ENCODE measurements at places on chromosomes 16 and 17.
A peak's percentile ranks its signal among the peaks of the same experiment; 100 is the strongest.

- no peak for DNase-seq
- H3K4me1 ChIP-seq, result peaks cover 3% of the 10 kb centered on the region
- no peaks in the 10 kb centered on the region for H3K36me3 ChIP-seq
Observed at GRCh38 chr16:73037331-73037745, 10.6 kb downstream of the ZFHX3 start.

- H3K4me1 ChIP-seq, result peaks cover 81% of the 10 kb centered on the region
- H3K36me3 ChIP-seq, result peaks cover 68% of the 10 kb centered on the region
- H3K4me3 ChIP-seq, result peak overlapping the region; percentile 99
Observed at GRCh38 chr17:64496348-64496785, 487 bp downstream of the POLG2 start.

GRCh38 chr17:32805029-32805976 is 71.6 kb downstream of the MYO1D start:
- no peaks in the 10 kb centered on the region for H3K36me3 ChIP-seq
- no peaks in the 10 kb centered on the region for H3K27me3 ChIP-seq
- H3K27ac ChIP-seq, result no peak overlapping the region
- no peak overlapping the region for H3K4me3 ChIP-seq
- peaks cover 16% of the 10 kb centered on the region for H3K4me1 ChIP-seq

GRCh38 chr17:66533572-66533971 is 231.2 kb downstream of the PRKCA start:
- no peak overlapping the region for H3K4me3 ChIP-seq
- peaks cover 30% of the 10 kb centered on the region for H3K4me1 ChIP-seq
- H3K27me3 ChIP-seq, result no peaks in the 10 kb centered on the region
- no peak overlapping the region for H3K27ac ChIP-seq
- no peak for DNase-seq

GRCh38 chr17:75502072-75502720 is 13.1 kb downstream of the CASKIN2 start:
- H3K36me3 ChIP-seq, result peaks cover 5% of the 10 kb centered on the region
- no peak overlapping the region for H3K27ac ChIP-seq
- no peak for DNase-seq
- H3K4me3 ChIP-seq, result no peak overlapping the region
- H3K4me1 ChIP-seq, result no peaks in the 10 kb centered on the region
- H3K27me3 ChIP-seq, result no peaks in the 10 kb centered on the region

GRCh38 chr17:19316761-19317358 is 45.7 kb downstream of the B9D1 start:
- H3K27ac ChIP-seq, result no peak overlapping the region
- no peaks in the 10 kb centered on the region for H3K27me3 ChIP-seq
- H3K36me3 ChIP-seq, result no peaks in the 10 kb centered on the region
- no peak overlapping the region for H3K4me3 ChIP-seq

DNA sequence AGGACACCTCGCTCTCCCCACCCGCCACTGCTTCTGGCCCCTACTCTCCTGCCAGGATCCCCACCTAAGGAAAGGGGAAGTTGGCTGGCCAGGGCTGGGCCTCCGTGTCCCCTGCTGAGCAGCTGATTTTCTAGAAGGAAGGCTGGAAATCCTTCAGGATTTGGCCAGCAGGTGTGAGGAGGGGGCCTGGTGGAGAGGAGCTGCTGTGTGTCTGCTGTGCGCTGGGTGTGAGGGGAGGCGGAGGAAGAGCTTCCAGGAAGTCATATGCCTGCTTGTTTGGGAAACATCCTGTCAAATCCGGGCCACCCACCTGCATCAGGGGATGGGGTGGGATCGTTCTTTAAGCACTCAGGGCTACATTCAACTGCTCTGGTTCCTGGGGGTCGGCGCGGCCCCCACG is 28.6 kb downstream of the TPSG1 start:
- DNase-seq, result no peak
- H3K36me3 ChIP-seq, result no peaks in the 10 kb centered on the region

GRCh38 chr17:78332991-78333390 is 26.9 kb downstream of the SOCS3 start:
- no peak for DNase-seq
- H3K36me3 ChIP-seq, result no peaks in the 10 kb centered on the region
- peak overlapping the region; percentile 86 for H3K27ac ChIP-seq
- H3K27me3 ChIP-seq, result peaks cover 3% of the 10 kb centered on the region
- H3K4me1 ChIP-seq, result peaks cover 52% of the 10 kb centered on the region

DNA sequence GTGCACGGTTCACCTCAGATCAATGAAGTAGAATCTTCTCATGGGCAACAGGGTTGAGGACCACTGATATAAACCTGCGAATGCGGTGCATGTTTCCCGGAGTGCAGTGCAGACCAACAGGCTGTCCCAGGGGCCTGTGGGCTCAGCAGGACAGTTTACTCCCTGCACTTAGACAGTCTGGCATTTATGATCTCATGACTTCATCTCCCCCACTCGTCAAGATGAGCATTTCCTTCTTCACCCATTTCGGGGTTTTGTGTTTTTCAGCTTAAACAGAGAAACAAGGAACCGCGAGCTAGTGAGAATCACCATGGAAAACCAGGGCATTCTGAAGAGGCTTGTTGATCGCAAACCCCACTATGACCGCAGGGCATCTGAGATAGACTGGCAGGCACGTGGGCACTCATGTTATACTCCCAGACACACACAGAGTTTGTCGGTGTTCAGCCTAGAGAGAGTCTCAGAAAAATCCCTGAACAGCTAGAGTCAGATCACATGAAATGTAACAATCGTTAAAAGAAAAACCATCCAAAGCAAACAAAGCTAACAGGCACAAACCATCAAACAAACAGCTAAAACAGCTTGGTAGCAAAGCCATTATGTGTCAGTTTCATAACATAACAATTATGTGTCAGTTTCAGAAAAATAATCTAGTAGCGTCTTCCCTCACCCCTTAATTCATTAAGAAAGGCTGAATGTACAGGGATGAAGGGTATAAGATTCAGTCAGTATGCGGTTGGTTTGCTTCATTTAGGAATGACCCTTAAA is 2.9 kb downstream of the CFAP97D1 start:
- H3K27ac ChIP-seq, result no peak overlapping the region
- H3K4me1 ChIP-seq, result peaks cover 6% of the 10 kb centered on the region
- peaks cover 52% of the 10 kb centered on the region for H3K27me3 ChIP-seq
- H3K4me3 ChIP-seq, result no peak overlapping the region

GRCh38 chr17:27575912-27576252 is 55.1 kb upstream of the LGALS9 start:
- no peak overlapping the region for H3K27ac ChIP-seq
- H3K4me1 ChIP-seq, result peaks cover 79% of the 10 kb centered on the region
- no peaks in the 10 kb centered on the region for H3K36me3 ChIP-seq
- no peak for DNase-seq
- H3K4me3 ChIP-seq, result no peak overlapping the region
- no peaks in the 10 kb centered on the region for H3K27me3 ChIP-seq
